Left colon (tissue), 2 donors: ENCODE measurements at places on chromosomes 2 and 18.

- DNase-seq: no peak
Observed at GRCh38 chr2:234467289-234467688, 29.6 kb downstream of the ARL4C start.

DNA sequence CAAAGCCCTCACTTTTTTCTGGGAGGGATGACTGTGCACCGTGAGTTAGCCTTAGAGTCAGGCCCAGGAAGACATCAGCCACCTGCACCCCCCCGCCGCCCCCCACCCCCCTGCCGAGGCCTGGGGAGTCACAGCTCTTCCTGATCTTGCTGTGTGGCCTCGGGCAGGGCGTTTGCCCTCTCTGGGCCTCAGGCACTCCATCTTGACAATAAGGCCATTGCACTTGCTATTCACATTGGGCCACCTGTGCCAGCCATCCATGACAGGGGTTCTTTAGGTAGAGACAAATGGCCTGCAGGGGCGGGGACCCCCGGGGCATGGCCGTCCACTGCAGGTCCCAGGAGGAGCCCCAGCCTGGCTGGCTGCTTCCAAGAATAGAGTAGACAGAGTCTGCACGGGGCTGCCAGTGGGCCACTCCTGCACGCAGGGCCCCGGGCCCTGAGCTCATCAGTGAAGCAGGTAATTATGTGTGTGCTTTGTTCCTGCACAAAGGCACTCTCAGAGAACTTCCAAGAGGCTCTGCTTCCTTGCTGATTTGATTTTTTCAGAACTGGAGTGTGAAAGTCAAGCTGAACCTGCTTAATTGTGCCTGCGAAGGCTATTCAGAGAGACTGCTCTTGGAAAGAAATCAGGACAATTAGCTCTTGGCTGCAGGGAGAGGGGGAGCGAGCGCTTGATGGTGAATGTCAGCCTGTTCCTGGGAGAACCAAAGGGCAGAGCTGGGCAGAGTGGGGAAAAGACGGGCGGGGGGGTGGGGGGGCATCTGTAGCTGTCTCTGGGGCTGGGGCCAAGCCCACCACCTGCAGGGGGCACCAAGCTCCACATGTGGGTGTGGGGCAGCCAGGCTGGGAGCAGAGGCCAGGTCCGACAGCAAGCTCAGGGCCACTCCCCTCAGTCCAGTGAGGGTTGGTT, 40.3 kb downstream of the RRM2 start:
- no peak for DNase-seq

GRCh38 chr2:232798187-232798586, 21.8 kb upstream of the KCNJ13 start:
- DNase-seq: peak; percentile 13

DNA sequence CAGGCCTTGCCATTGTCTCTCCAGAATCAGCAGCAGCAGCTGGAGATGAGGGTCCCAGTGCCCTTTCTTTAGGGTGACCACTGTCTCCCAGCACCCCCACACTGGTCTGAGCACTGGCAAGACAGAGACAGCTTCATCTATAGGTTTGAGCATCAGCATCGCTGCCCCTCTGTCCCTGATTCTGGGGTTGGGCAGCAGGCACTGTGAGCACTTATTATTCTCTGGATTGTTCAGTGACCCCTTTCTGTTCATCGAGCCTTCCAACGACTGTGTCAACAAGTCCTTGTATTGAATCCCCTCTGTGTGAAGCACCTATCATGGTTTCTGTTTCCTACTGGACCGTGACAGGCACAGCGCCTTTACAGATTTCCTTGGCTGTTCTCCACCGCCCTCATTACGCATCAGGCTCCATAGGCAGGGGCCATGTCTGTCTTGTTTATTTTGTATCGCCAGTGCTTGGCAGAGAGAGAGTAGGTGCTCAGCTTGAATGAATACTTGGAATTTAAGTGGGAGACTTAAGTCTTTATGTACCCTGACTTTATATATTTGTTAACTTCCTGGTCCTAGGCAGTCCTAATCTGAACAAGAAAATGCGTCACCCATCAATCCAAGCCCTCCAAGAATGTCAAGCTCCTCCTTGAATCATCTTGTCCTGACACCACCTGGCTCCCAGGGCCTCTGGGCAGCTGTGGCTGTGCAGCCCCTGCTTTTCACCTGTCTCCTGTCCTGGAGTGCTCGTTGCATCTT, 11.4 kb downstream of the MALL start:
- DNase-seq: no peak

GRCh38 chr2:163401481-163401880, 334.3 kb downstream of the FIGN start:
- DNase-seq: no peak

- no peak for DNase-seq
Observed at GRCh38 chr2:135490376-135490775, 40.6 kb downstream of the ZRANB3 start.

GRCh38 chr2:108370080-108370479, 7.7 kb upstream of the SULT1C4 start:
- no peak for DNase-seq

- DNase-seq: no peak
Observed at GRCh38 chr2:112959109-112959812, 18.5 kb upstream of the IL36G start.

DNA sequence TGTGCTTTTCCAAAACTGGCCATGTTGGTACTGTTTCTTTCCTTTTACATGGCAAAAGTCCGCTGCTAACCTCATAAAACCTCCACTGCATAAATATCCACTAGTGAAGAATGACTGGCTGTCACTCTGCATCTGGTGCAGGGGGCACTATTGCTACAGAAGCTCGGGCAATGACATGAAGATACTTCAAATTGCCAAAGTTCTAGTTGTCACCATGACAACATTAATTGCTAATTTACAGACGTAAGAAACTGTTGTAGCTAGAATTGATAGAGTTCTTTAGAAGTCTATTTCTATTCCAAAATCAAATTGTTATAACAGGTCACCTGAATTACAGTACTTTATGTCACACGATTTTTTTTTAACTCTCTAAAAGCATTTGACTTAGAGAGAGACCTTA, 845 bp downstream of the CFAP210 start:
- DNase-seq: no peak

- DNase-seq: no peak
Observed at GRCh38 chr2:217468042-217468830, 534.6 kb downstream of the TNS1 start.

DNA sequence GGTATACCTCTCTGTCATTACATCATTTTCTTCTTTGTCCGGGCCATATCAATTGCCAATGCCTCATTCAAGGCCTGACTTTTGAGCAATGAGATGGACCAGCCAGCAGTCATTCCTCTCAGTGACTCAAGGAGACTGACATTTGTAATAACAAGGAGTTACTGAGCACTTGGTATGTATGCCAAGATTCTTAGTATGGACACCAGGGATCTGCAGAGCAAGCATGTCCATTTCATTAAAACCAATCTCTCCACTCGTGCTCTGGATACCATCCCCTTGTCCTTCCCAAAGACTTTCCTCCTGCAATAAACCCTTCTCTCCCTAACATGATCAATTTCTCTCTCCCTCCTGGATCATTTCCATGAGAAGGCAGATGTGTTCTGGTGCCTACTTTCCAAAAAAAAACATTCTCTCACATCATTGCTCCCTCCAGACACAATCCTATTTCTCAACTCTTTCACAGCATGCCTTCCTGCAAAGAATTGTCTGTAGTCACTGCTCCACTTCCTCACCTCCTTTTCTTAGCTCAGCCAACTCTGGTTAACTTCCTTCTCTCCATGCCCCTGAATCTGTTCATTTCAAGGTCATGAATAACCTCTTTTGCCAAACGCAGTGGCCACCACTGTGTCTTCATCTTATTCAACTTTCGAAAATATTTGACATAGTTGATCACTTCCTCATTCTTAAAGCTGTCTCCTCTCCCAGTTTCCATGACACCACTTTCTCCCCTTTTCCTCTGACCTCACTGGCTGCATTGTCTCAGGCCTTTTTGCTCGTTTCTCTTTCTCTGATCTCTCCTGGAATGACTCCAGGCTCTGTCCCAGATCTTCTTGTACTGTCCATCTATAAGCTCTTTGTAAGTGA, 102.8 kb upstream of the CYP1B1 start:
- no peak for DNase-seq

GRCh38 chr2:60306267-60306861, 247.1 kb downstream of the BCL11A start:
- peak; percentile 54 for DNase-seq

DNA sequence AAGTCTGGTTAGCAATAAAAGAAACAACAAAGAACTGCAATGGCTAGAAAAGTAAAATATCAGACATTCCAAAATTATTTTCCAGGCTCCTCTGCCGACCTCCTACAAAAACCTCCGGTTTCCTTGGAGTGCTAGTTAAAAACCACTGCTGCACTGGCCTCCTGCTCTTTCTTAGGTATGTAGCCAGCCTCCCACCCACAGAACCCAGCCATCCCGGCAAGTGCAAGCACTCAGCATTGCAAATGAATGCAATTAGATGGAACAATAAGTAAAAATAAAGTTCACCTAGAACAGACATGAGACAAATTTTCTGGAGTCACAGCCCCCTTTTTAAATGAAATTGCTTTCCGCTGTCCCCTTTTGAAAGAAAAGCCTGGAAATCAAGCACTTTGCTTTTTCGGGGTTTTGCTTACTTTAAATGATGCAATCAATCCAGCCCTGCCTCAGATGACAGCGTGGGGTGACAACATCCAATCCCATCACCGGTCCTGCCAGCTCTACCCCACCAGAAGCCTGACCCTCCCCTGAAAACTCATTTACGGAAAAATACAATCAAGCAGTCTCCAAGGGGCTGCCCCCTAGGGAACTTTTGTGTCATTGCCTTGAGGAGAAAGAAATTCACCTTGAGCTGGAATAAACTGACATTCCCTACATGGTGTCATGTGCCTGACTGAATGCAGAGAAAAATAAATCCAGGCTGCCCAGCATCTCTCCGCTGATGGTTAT, 199.8 kb downstream of the EPHA4 start:
- no peak for DNase-seq

GRCh38 chr2:237474442-237474911, 12.6 kb upstream of the MLPH start:
- DNase-seq: peak; percentile 46

DNA sequence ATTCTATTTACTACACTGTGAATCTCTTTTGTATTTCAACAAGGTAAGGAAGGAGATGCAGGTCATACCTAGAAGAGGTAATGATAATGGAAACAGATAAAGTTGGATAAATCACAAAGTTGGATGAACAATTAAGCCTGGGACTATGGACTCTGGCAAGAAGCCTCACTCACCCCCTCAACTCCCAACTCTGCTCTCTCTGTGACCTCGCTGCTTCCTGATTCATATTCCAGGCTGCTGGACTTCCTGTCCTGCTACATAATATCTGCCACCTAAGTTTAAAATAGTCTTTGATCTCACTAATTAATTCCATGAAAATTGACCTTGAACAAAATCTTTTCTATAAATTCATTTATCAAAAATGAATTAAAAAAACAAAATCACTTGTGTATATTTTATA, 215.3 kb downstream of the CALCRL start:
- no peak for DNase-seq

DNA sequence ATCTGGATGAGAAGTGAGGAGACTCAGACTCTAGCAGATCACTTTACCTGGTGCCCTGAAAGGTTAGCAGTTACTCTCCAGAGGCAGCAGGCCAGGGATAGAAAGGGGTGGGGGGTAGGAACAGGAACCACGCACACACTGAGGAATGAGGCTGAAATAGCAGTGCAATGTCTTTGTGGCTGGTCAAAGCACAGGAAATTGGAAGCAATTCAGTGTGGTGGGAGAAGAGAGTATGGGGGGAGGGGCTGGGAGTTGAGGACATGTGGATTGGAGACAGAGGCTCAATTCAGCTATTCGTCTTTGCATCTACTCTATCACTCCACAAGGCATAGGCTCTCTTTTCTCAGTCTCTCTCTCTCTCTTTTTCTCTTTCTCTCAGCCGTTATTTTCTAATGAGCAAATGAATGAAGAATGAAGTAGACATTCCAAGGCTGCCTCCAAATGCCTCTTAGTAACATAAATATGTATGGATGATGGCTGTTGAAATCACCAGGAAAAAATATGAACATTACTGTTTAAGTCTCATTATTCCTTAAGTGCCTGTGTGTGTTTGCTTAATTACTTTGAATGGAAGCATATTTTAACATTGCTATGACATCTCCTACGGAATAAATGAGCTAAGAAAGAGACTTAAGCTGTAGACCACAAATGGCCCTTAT, 979.4 kb downstream of the TSN start:
- DNase-seq: no peak

- DNase-seq: no peak
Observed at GRCh38 chr2:219086196-219086595, 25.5 kb upstream of the IHH start.

- DNase-seq: no peak
Observed at GRCh38 chr18:60040971-60041370, 141.2 kb downstream of the PMAIP1 start.
